ENCODE measurements at places on chromosomes 6 and 20. TPM values are rescaled to one million over a fixed set of nuclear protein-coding genes. Genes with fewer than 3 reads are reported as not detected.

Gene FNDC11
- total RNA-seq: 1.8 TPM

Gene C4A
- total RNA-seq: 11.6 TPM

Gene PRDM1
- total RNA-seq: 108 TPM

Gene DLK2
- 2.1 TPM for total RNA-seq

Gene SMLR1
- not detected for total RNA-seq

Gene PPP1R14C
- total RNA-seq: not detected

Gene DYNLT2
- 1.9 TPM for total RNA-seq

Gene OPN5
- not detected for total RNA-seq

- H3K27me3 ChIP-seq: no peaks in the 10 kb centered on the region
- no peaks in the 10 kb centered on the region for H3K36me3 ChIP-seq
- no peak overlapping the region for H3K4me3 ChIP-seq
- H3K27ac ChIP-seq: no peak overlapping the region
Observed at GRCh38 chr6:130598021-130598989, 228.9 kb upstream of the SMLR1 start.

DNA sequence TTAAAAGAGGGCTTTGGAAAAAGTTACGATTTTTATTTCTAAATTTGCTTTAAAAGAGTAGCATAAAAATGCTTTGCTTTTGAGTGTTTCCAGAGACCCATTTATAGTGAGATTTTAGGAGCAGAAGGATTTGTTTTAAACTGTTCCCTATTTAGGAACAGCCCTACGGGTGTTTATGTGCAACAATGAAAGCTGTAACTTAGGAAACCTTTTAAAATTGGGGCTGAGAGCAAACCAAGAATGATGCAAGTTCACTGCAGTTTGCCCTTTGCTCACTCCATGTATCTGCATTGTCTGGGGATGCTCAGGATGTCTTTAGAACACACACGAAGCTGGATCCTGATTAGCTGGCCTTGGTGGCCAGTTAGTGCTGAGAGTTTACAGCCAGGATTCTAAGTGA lies 40.9 kb downstream of the GHRH start:
- no peak for DNase-seq
- no peak overlapping the region for H3K4me3 ChIP-seq
- H3K36me3 ChIP-seq: peaks cover 74% of the 10 kb centered on the region
- H3K4me1 ChIP-seq: no peaks in the 10 kb centered on the region
- H3K27ac ChIP-seq: no peak overlapping the region
- no peaks in the 10 kb centered on the region for H3K27me3 ChIP-seq

DNA sequence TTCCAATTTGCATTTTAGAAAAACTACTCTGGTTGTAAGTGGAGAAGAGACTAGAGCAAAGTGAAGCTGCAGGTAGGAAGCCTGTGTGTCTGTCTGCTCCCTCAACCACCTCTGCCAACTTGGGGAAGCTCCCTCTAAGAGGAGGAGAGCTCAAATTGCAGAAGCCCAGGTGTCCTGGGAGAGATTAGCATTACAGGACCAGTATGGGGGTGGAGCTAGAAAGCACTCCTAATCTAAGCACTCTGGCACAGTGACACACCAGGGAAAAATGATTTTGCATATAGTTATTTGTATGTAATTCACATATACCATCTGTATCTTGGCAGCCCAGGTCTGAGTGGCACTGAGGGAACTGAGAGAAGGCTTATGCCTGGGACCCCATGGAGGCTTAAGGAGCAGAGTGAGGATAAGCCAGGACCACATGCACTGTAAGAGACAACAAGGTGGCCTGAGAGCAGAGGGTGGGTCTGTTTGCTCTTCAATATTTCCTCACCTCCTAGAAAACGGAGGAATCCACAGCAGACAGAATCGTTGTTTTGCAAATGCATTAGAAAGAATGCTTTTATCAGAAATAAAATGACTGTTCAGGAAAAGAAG lies 13.6 kb downstream of the GSTA2 start:
- H3K27me3 ChIP-seq: no peaks in the 10 kb centered on the region
- no peak overlapping the region for H3K27ac ChIP-seq
- H3K4me1 ChIP-seq: no peaks in the 10 kb centered on the region
- no peaks in the 10 kb centered on the region for H3K36me3 ChIP-seq
- no peak for DNase-seq

DNA sequence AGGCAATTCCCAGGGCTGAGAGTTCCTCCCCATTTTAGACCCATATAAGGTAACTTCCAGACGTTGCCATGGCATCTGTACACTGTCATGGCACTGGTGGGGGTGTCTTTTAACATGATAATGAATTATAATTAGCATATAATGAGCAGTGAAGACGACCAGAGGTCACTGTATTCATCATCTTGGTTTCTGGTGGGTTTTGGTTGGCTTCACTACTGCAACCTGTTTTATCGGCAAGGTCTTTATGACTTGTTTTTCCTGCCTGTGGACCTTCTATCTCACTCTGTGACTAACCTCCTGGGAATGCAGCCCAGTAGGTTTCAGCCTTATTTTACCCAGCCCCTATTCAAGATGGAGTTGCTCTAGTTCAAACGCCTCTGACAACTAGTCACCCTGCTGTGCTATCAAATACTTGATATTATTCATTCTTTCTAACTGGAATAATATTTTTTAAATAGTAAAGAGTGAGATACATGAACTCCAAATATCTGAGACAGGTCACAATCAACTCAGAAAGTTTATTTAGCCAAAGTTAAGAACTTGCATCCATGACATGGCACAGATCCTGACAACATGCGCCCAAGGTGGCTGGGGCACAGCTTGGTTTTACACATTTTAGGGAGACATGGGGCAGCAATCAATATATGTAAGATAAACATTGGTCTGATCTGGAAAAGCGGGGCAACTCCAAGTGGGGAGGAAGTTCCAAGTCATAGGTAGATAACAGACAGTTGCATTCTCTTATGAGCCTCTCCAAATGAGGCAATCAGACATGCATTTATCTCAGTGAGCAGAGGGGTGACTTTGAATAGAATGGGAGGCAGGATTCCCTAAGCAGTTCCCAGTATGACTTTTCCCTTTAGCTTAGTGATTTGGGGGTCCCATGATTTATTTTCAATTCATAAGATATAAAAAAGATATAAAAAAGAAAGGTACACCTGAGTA lies 1.2 kb upstream of the UFL1 start:
- no peak overlapping the region for H3K27ac ChIP-seq
- peaks cover 6% of the 10 kb centered on the region for H3K4me1 ChIP-seq
- no peaks in the 10 kb centered on the region for H3K27me3 ChIP-seq
- DNase-seq: no peak

- no peak overlapping the region for H3K4me3 ChIP-seq
- DNase-seq: no peak
- no peak overlapping the region for H3K27ac ChIP-seq
- H3K36me3 ChIP-seq: no peaks in the 10 kb centered on the region
- no peaks in the 10 kb centered on the region for H3K4me1 ChIP-seq
- no peaks in the 10 kb centered on the region for H3K27me3 ChIP-seq
Observed at GRCh38 chr6:56491606-56492328, 150.9 kb downstream of the DST start.

DNA sequence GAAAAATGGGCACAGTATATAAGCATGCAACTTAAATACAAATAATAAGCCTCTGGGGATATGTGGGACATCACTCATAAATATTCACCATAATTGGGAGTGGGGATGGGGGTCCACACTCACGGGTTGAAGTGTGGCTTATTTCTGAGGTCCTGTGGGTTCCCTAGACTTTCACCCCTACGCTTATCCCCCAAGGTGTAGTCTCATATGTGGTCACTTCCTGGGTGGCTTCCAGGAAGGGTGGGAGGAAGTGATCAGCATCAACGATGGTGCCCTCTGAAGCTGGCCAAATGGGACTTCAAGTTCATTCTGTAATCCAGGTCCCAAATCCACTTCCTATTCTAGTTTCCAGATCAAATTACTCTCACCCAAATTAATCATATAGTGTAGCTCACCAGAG lies 59.5 kb downstream of the GNAS start:
- H3K36me3 ChIP-seq: peaks cover 7% of the 10 kb centered on the region
- no peaks in the 10 kb centered on the region for H3K27me3 ChIP-seq
- no peak for DNase-seq
- peaks cover 10% of the 10 kb centered on the region for H3K4me1 ChIP-seq

GRCh38 chr6:53999088-53999755 lies 112.0 kb upstream of the MLIP start:
- H3K27me3 ChIP-seq: no peaks in the 10 kb centered on the region
- H3K27ac ChIP-seq: no peak overlapping the region
- no peak overlapping the region for H3K4me3 ChIP-seq
- no peak for DNase-seq
- no peaks in the 10 kb centered on the region for H3K36me3 ChIP-seq
- H3K4me1 ChIP-seq: no peaks in the 10 kb centered on the region

DNA sequence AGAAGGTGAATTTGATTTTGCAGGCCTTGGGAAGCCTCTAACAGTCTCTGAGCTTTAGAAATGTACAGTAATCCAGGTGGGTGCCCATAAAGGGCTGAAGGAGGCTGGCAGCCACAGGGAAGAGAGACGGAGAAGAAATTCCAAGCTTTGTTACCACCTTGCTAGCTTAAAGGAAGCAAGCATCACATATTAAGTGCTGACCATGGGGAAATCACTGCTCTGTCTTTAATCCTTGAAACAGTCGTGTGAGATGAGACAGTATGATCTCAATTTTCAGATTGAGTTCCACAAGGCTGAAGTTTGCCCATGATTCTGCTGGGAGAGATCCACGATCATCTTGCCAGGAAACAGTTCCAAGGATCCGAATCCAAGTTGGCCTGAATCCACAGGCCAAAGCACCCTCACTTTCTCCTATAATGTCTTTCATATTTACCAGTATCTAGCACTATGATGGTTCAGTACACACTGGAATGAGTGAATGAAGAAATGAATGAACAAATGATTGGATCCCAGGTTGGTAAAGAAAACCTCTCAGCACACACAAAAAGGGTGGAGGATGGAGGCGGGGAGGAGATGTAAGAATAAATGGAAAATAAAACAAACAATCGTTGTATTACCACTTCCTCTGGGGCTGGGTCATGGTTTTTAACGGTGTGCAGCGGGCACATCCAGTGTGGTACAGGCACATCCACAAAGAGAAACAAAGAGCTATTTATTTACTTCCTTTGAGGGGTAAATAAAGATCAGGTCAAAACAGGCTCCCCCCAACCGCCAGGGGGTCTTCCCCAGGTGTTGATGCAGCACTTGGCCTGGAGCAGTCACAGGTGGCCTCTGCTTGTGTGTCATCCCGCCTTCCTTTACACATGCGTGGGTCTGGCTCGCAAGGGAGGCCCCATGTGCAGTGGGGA lies 28.2 kb upstream of the TAF8 start:
- DNase-seq: peak; percentile 76
- peaks cover 85% of the 10 kb centered on the region for H3K4me1 ChIP-seq
- peak overlapping the region; percentile 10 for H3K4me3 ChIP-seq
- no peaks in the 10 kb centered on the region for H3K27me3 ChIP-seq
- peak overlapping the region; percentile 81 for H3K27ac ChIP-seq

DNA sequence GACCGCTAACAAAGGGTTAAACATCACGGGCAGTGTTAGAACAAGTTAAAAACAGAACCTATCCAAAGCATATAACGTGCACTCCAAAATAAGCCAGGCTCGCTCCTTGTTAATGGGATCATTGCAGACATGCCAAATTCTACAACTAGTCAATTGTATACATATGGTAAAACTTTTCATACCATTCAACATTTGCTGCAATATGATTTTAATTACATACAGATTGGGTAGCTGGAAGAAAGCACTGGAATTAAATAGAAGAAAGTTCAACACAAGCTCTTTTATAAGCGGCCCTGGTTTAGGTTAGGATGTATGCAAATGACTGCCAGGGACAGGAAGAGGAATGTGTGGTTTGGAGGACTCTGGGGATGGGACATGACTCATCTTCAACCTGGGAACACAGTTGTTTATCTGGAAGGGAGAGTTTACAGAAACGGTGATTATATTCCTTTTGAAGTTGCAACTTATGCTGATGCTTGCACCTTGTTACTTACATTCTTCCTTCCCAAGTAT lies 62.5 kb upstream of the TIAM2 start:
- H3K4me3 ChIP-seq: no peak overlapping the region
- no peak for DNase-seq
- no peaks in the 10 kb centered on the region for H3K27me3 ChIP-seq
- no peaks in the 10 kb centered on the region for H3K36me3 ChIP-seq

DNA sequence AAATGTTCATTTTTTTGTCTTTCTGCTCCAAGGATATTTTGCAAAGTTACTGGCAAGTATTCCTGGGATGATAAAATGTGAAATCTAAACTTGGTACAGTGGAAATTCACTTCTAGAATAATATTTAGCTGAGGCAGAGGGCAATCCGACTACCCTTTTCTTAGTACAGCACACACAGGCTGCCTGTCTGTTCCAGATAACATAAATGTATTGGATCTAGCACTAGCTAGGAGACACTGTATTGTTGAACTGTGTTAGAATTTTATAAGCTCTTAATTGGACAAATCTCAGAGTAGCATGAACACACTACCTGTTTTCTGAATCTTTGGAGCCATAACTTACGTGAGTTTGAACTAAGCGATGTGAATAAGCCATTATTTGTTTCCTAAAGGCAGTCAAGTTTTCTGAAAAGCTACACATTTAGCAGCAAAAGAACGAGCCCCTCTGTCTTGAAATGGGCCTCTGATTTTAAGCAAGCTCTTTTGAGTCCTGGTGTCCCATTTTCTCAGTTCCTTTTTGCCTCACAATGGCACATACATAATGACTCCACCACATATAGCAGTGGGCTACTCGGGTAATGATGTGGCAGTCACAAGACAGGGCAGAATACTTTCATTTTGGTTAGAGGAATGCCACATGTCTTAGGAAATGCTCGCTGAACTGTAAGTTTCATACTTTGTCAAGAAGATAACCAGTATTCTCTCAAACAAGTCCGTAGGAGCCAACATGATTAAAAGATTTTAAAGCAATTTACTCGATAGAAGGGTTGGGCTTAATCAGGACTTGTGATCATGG lies 116.5 kb upstream of the ESR1 start:
- H3K27me3 ChIP-seq: no peaks in the 10 kb centered on the region
- no peaks in the 10 kb centered on the region for H3K4me1 ChIP-seq
- no peaks in the 10 kb centered on the region for H3K36me3 ChIP-seq
- peak overlapping the region; percentile 30 for H3K27ac ChIP-seq
